NCI-H2029 treated with DMSO at 0.1 percent for 48 hours (cell line): ENCODE measurements at places on chromosomes 7 and 10.

DNA sequence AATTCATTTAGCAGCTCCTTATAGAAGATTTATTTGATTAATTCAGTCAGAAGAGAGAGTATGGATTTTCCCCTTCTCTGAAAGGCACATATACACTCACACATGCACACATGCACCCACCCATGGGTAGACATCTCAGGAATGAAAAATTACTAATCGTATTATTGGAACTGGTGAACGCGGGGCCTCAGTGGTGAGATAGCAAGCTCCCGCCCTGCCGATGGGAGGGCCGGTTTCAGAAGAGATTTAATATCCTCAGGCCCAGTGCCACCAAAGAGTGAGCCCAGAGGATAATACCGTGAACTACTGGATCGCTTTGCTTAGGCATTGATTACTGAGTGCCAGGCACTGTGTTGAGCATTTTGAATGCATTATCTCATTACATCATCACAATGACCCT lies 38.0 kb upstream of the EMX2 start:
- DNase-seq, result no peak

- DNase-seq, result no peak
These were observed 3.7 kb upstream of the UTF1 start for GRCh38 chr10:133226251-133226808.

DNA sequence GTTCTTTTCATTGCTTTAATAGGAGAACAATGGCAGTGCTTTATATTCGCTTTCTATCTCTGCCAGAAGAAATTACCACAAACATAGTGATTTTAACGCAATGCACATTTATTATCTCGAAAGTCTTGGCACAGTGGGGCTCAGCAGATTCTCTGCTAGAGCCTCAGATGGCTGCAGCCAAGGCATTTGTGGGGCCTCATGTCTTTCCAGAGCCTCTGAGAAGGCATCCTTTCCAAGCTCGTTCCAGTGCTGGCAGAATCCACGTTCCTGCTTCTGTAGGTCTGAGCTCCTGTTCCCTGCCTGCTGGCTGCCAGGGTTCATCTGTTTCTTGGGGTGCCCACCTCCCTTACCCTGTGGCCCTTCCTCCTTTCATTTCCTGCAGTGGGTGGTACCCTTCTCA lies 60.2 kb downstream of the LRRC18 start:
- DNase-seq, result no peak

- no peak for DNase-seq
These were observed 7.8 kb downstream of the EBF3 start for GRCh38 chr10:129956286-129956670.
